Tibial artery (tissue), 4 donors: ENCODE measurements at places on chromosomes 2 and 18.
A peak's percentile ranks its signal among the peaks of the same experiment; 100 is the strongest.

- DNase-seq: no peak
These were observed 289.3 kb upstream of the HNMT start for GRCh38 chr2:137674991-137675390.

- no peak for DNase-seq
These were observed 186.0 kb downstream of the ANKRD30B start for GRCh38 chr18:14933964-14934363.

GRCh38 chr2:29233428-29233827, 118.2 kb downstream of the CLIP4 start:
- DNase-seq: no peak

DNA sequence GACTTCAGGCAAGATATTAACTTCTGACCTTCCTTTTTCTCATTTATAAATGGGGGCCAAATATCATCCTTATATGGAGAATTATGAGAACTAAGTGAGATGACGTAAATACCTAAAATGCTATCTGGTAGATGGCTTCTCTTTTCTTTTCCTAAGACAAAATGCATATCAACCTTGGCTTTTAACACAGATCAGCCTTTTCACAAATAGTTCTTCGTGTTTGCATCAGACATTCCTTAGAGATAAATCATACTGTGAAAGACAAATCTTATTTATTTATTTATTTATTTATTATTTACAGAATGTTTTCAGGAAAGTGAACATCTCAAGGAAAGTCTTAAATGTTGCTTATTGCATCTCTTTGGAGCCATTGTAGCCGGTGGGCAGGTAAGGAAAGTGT, 62.8 kb downstream of the NBEAL1 start:
- DNase-seq: no peak

DNA sequence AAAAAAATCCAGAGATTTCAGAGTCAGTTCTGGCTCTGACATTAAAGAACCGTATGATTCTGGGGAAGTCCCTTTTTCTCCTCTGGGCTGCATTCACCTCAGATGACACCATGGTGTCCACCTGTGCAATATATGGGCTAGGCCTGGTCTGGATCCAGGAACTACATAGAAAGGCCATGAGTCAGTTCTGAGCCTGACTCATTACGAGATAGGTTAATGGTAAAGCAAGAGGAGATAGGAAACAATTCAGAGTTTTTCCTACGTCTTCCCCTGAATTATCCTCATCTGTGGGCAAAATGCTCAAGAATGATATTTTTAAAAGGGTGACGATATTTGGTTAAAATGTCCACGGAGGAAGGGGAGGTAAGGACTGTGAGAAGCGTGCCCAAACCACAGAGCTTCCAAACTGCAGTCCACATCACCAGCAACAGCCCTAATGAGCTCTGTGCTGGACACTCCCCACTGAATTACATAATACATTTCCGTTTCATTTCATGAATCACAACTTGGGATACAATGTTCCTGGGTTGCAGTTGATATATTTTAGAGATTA, 180.1 kb upstream of the OSR1 start:
- peak; percentile 34 for DNase-seq
